AG04450 (cell line): ENCODE measurements at places on chromosomes 6 and 20. TPM values are rescaled to one million over a fixed set of nuclear protein-coding genes. Genes with fewer than 3 reads are reported as not detected.

- peak; percentile 65 for DNase-seq
Measured at GRCh38 chr20:35515949-35516645, 13.4 kb downstream of the C20orf173 start.

GRCh38 chr20:33853507-33853813 lies 42.3 kb downstream of the CHMP4B start:
- no peak for DNase-seq

DNA sequence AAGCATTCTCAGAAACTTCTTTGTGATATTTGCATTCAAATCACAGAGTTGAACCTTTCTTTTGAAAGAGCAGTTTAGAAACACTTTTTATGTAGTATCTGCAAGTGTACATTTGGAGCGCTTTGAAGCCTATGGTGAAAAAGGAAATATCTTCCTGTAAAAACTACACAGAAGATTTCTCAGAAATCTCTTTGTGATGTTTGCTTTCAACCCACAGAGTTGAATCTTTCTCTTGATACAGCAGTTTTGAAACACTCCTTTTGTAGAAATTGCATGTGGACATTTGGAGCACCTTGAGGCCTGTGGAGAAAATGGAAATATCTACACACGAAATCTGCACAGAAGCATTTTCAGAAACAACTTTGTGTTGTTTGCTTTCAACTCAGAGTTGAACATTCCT lies 612.3 kb upstream of the ZNF337 start:
- no peak for DNase-seq

Gene ANKEF1
- polyA plus RNA-seq: 0.71 and 0.78 TPM in 2 replicates

GRCh38 chr6:27736686-27737085 lies 175.5 kb downstream of the OR2B2 start:
- no peak for DNase-seq

Gene CRISP3
- not detected in 2 replicates for polyA plus RNA-seq

DNA sequence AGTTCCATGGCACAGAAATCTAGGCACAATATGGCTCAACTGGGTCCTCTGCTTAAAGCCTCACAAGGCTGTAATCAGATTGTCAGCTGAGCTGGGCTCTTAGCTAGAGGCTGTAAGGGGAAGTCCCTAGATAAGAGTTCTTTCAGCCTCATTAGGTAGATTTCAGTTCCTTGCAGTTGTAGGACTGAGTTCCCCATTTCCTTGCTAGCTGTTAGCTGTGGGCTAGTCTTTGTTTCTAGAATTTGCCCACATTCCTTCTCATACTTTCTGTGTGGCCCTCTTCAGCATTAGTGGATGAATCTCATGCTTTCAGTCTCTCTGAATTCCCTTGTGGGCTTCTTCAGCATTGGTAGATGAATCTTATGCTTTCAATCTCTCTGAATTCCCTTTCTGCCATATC lies 71.0 kb upstream of the MRAP2 start:
- no peak for DNase-seq

Gene ADIG
- not detected in 2 replicates for polyA plus RNA-seq

Gene PFDN4
- 63.9 and 104 TPM in 2 replicates for polyA plus RNA-seq

GRCh38 chr6:117467876-117468275 lies 14.6 kb upstream of the DCBLD1 start:
- no peak for DNase-seq

DNA sequence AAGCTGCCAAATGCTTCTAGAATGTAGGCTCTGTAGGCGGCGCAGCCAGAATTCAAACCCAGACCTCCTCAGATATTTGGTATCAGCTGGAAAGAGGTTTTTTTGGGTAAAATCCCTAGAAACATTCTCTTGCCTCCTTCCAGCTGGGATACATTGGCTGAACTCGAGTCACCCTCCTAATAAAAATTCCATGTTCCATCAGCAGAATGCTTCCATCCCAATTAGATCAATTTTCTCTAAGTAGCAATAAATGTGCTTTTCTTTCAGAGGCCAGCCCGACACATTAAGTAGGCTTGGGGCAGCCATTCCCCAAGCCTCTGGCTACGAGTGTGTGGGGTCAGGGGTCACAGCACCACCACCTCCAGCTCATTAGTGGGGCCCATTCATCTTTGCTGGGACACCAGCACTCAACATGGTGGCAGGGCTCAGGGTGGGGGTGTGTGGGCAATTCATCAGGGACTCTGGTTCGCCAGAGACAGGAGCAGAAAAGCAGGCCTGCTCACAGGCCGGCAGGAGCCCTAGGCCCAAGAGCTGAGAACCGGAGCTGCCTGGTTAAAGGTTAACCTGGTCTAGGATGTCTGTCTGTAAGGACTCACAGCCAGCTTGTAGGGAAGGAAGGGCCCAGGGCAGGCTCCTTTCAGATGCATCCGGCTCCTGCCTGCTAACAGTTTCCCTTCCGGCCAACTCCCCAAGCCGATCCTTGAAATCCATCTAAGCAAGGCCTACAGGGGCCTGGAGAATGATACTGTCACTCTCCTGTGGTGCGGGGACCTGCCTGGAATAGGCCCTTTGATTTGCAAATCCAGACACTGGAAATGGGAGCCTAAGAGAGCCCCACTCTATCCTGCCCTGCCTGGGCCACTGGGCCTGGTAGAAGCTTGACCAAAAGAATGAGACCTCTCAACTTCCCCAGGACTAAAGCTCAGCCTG lies 159.1 kb upstream of the TOP1 start:
- no peak for DNase-seq

DNA sequence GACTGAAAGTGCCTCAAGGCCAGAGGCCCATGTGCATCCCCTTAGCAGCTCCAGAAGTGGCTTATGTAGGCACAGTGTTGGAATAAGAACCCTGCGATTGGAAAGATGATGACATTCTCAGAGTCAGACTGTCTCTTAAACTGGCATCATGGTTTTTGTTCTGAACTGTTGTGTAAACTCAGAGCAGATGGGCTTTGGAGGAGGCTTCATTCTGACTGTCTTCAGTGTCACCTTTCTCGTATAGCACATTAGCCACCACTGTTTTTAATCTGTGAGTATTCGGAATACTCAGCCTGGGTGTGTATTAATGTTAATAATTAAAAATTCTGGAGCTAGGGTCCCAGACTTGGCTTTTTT lies 140.9 kb downstream of the JARID2 start:
- no peak for DNase-seq

DNA sequence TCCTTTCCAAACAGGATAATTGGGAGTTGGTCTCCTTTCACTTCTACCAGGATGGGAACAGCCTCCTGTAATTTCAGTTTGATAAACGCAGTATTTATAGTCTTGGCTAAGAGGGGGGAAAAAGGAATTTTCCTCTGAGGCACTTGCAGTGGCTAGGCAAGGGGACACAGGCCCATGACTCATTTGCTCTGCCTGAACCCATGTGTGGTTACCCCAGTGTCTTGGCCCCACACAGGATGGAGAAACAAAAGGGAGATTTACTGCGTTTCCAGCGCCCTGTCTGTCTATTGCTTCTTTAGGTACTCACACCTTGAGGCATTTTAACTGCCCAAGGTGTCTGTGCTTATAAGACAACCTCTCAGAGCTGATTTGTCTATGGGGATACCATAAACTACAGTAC lies 74.8 kb upstream of the NEDD9 start:
- DNase-seq: no peak

- no peak for DNase-seq
Measured at GRCh38 chr6:123417535-123417934, 219.2 kb downstream of the TRDN start.

- no peak for DNase-seq
Measured at GRCh38 chr6:106939848-106940247, 34.7 kb downstream of the CD24 start.

- peak; percentile 58 for DNase-seq
Measured at GRCh38 chr6:136173519-136174507, 76.3 kb downstream of the MTFR2 start.

DNA sequence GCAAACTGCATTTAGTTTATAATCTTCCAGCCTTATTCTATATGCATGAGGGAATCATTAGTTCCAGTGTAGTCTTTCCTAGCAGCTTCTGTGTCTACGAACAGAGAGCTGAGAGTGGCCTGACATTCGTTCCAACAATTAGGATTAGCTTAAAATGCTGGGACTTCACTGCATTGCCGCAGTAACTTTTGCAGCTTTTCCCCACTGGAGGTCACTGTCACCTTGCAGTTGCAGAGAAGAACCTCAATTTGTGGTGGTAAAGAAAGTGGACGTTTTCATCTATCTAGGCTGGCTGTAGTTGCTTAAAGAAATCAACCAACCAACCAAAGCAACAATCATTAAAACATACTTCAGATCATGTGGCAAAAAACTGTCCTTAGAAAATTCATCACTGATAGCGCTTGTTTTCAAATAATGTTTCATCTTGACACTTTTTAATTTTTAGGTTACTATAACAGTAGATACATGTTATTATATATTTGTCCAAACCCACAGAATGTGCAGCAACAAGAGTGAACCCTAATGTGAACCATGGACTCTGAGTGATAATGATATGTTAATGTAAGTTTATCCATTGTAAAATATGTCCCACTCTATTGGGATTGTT lies 12.2 kb downstream of the MYLK4 start:
- peak; percentile 45 for DNase-seq

GRCh38 chr20:49905415-49906091 lies 9.8 kb downstream of the SPATA2 start:
- no peak for DNase-seq

Gene RRAGD
- not detected in 2 replicates for polyA plus RNA-seq

DNA sequence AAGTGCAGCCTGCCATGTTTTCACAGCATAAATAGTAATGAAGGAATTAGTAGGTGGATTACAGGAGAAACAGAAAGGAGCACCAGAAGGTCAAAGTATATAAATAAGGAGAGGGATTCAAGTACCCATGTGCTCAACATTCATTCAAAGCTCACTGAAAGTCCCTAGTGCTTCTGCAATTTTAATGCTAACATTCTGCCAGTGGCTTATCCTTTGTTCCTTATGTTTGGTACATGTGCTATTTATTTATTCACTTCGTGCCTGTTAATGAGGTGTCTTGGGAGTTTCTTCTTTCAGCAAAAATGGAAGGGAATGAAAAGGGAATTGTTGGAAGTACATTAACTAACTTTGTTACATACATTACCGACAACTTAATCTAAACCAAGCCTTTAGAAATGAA lies 105.7 kb downstream of the CRYBG1 start:
- DNase-seq: no peak

Gene SDCBP2
- polyA plus RNA-seq: 2.0 and 2.1 TPM in 2 replicates

GRCh38 chr20:51995551-51995951 lies 193.2 kb upstream of the SALL4 start:
- no peak for DNase-seq

DNA sequence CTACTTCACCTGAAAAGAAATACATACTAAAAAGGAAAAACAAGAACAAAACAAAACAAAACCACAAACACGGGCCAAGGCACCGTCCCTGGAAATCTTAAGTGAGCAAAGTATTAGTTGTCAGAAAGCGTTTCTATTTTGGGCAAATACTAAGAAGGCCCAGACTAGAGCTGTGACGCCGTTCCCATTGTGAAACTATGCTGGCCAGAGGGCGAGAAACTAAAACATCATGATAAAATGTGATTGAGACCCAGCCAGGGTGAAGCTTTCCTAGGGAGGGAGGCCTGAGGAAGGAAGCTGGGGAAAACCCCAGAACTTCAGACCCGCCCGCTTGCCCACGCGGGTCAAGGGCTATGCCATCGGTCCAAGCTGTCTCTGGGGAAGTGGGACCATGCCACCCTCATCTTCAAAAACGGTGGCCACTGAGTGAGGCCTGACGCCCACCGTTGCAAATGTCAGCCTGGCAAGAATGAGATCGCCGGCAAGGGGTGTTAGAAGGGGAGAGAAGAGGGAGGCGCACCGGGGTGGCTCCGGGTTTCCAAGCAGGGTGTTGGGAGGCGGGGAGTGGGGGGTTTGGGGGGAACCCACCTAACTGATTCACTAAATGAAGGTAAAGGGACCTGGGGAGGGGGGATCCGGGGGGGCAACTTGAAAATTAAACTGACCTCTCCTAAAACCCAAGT lies 1950.9 kb upstream of the DEFB115 start:
- DNase-seq: no peak

GRCh38 chr20:42741906-42742305 lies 447.8 kb downstream of the PTPRT start:
- no peak for DNase-seq

DNA sequence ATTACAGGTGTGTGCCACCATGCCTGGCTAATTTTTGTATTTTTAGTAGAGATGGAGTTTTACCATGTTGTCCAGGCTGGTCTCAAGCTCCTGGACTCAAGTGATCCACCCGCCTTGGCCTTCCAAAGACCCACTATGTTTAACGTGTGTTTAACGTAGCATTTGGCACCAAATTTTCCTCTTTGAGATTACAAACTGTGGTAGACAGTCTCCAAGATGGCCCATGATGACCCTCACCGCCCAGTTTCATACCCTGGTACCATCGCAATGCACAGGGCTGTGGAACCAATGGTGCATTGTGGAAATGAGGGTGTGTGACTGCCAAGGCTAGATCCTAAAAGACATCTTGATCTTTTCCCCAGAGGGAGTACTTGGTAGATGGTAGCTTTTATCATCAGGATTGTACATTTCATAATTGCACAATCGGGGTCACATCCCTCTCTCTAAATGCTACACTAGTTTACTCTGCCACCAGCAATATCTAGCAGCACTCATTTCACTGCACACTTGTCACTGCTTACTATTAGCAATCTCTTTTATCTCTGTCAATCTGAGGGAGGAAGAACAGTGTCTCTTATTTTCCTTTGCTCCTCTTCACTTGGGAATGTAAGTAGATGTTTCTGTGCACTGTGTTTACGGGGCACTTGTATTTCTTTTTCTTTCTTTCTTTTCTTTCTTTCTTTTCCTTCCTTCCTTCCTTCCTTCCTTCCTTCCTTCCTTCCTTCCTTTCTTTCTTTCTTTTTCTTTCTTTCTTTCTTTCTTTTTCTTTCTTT lies 96.9 kb downstream of the NOL4L start:
- DNase-seq: no peak

DNA sequence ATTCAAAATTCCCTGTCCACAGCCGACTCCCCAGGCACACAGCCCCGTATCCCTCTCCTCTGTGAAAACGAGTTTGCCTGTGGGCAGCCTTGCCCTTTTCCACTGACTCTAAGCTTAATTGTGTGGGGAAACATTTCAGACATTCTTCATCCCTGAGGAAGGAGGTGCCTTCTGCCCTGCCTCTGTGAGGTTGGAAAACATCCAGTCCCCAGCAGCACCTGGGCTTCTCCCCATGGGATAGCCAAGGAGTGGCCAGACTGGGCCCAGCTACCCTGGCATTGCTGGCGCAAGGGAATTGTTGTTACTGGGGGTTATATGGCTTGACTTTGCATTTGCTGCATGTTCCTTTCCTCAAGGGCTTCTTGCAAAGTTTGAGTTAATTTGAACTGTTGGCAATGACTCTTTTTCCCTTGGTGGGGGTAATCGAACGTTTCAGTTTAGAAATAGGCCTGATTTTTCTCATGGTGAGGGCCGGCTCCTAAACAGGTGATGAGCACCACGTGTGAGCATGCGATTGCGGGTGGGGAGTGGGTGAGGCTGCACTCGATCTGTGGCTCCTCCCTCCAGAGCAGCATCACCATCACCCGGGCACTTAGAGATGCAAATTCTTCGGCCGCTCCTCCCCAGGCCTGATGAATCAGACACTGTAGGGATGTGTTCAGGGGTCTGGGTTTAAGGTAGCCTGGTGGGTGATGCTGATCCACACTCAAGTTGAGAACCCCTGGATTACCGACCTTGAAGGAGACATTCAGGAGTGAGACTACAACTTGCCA lies 29.9 kb downstream of the GABRR2 start:
- DNase-seq: no peak
